ENCODE measurements at places on chromosomes 6 and 20.

- DNase-seq: no peak
These were observed 35.0 kb downstream of the LRRC1 start for GRCh38 chr6:53829698-53830221.

DNA sequence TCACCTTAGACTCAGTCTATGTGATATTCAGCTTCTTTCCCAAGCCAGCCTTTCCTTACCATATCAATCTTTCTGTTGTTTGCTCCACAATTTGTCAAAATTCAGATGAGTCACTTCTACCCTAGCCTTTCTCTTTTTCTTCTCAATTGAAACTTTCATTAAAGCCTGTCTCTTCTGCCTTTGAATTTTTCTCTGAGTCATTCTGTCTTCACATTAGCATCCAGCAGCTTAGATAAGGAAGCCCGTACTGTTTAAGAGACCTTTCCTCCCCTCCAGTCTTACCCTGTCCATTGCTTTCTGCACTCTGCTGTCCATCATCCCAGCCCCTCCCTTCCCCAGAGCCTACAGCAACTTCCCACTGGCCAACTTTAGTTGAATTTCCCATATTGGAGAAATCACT, 34.9 kb upstream of the RALGAPA2 start:
- DNase-seq: no peak

DNA sequence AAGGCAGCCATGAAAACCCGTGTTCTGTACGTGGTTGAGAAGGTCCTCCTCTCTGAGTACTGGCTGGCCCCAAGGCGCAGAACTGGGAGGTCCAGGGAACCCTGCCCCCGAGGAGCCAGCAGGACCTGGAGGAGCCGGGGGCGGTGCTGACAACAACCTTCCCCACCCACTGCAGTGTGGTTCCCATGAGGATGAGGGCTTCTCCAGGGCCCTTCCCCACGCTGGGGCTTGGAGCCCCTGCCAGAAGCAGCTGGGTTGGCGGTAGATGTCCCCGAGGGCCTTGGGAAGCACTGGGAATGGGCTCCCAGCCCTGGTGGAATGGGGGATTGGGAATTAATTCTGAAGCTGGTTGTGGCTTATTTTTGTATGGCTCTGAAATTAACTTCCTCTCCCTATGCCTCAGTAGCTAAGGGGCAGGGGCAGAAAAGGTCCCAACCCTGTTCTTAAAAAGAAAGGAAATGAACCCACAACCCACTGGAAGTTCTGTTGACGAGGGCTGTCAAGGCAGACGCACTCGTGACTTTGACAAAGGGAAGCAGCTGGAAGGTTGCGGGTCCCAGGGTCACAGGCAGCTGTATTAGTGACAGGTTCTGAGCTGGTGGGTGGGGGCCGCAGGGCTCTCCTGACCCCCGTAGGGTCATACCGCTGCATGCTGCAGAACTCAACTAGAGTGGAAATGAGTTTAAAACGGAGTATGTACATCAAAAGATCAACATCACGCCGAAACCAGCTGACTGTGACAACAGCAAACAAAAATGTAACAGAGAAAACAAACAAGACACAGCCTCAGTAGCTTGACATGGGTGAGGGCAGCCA, 13.9 kb upstream of the HELZ2 start:
- DNase-seq: no peak

- no peak for DNase-seq
These were observed 110.3 kb downstream of the TOX2 start for GRCh38 chr20:44024820-44025580.

GRCh38 chr6:75281653-75282052, 2.9 kb downstream of the TMEM30A start:
- no peak for DNase-seq

DNA sequence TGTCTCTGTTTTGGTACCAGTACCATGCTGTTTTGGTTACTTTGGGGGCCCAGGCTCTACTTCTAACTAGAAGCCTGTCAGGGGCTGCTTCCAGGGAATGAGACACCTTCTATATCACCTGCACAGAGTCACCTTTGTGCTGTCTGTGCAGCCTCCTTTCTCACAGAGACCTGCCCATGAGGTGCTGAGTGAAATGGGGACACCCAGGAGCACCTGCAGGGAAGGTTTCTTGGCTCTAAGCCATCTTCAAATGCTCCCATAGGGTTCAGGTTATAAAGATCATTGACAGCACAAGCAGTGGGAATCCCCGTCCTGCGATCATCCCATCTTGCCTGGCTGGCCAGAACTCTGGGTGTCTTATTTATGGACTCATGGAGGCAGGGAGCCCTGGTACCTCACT, 19.1 kb downstream of the GABRR2 start:
- DNase-seq: no peak

- DNase-seq: no peak
These were observed 6.7 kb upstream of the CST9 start for GRCh38 chr20:23612396-23612795.

DNA sequence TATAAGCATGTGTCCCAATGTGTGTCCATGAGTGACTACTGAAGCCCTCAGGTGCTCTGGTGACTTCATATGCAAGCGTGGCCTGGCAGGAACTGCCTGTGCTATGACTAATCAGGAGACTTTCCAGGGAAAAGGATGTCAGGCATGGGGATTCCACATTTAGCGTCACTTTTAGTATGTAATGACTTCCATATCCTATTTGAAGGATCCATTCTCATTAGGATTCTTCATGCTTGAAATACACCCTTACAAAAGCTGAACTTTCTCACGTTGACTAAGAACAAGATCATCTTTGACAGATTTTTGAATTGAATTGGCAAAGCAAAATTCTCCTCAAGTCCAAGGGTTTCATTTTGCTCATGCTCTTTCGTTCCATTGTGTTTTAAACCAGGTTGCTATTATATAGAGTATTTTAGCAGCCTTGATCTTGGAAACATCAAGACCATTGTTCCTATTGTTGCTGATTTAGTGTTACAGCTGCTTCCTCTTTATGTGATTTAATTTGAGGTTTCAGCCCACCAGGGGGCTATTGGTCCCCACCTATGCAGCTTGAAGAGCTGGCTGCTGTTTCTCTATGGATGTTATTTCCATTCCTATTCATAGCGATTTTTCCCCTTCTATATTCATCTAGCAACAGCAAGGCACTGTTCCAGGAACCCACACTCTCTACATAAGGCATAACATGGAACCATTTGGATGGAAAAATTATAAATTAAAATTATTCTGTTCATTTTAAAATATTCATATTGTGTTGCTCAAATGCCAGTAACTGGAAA, 418.6 kb downstream of the CDKAL1 start:
- peak; percentile 60 for DNase-seq

GRCh38 chr6:17381424-17382147, 11.8 kb upstream of the CAP2 start:
- peak; percentile 58 for DNase-seq

GRCh38 chr20:19901226-19901625, 115.9 kb upstream of the NAA20 start:
- DNase-seq: no peak

GRCh38 chr6:75882734-75883133, 133.7 kb downstream of the MYO6 start:
- DNase-seq: peak; percentile 35

DNA sequence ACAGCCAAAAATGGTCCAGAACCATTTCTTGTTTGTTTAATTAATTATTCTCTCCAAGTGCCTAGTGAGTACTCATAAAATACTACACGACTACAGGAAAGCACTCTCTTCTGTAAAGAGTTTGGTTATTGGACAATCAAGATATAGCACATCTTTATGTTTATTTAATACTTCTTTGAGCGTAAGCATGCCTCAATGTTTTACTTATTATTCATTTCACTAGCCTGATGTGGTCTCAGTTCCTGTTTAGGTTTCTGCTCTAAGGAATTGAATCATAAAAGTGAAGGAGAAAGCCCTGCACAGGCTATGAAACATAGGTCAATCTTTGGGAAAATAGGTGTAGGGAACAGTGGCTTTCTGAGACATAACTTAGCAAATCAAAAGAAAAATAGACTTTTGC, 45.9 kb upstream of the AIG1 start:
- DNase-seq: no peak

DNA sequence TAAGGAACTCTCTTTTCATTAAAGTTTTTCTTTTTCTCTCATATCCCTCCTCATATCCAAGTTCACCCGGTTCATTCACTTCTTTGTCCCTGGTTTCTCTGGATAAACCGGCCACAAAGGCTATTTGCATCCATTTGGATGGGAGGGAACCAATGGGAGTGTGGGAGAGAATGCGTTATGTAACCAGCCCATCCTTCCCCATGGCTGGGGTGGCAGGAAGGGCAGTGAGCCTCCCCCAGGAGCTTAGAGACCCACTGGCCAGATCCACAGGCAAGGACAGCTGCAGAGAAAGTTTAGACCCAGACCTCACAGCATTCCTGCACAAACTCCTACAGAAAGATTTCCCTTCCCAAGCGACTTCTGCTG, 10.7 kb downstream of the CASS4 start:
- no peak for DNase-seq

- no peak for DNase-seq
These were observed 13.6 kb downstream of the KCNK5 start for GRCh38 chr6:39215640-39216158.

- DNase-seq: no peak
These were observed 3.9 kb upstream of the LRP11 start for GRCh38 chr6:149867876-149868640.

DNA sequence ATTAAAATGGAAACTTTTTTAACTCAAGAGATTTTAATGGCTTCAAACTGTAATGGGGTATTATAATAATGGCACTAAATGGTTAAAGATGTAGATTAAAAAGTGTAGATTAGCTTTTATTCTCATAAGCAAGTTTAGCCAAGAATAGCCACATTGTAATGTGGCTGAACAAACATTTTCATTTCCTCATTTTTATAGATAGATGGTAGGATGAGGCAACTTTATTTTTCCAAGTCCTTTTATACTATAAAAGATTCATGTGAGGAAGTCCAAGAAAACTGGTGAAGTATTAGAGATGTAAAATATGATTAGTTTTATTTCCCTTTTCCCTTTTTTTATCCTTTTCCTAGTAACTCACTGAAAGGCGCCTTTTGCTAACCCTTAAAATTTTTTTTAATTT, 88.8 kb downstream of the ATRN start:
- no peak for DNase-seq
